Memory B cell (primary cell): ENCODE measurements at places on chromosomes 1 and 21.

- DNase-seq, result no peak
Measured at GRCh38 chr1:180123463-180123936, 31.2 kb upstream of the QSOX1 start.

DNA sequence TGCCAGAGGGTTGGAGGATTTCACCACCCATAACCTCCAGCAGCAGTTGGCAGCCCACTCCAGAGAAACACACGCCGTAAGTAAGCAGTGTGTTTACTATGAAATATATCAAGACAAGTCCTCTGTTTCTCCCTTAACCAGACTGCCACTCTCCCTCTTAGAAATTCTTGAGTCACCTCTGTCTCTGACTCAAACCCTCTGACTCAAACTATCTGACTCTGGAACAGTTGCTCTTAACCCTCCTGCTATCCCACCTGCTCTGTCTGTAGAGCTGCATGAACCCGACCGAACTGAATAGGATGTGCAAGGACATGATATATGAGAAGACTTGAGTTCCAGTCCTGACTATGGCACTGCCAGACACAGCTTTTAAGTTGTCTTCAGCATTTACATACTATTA is 14.1 kb downstream of the INPP5B start:
- DNase-seq, result no peak

- no peak for DNase-seq
Measured at GRCh38 chr1:149936992-149937705, 470 bp upstream of the MTMR11 start.

DNA sequence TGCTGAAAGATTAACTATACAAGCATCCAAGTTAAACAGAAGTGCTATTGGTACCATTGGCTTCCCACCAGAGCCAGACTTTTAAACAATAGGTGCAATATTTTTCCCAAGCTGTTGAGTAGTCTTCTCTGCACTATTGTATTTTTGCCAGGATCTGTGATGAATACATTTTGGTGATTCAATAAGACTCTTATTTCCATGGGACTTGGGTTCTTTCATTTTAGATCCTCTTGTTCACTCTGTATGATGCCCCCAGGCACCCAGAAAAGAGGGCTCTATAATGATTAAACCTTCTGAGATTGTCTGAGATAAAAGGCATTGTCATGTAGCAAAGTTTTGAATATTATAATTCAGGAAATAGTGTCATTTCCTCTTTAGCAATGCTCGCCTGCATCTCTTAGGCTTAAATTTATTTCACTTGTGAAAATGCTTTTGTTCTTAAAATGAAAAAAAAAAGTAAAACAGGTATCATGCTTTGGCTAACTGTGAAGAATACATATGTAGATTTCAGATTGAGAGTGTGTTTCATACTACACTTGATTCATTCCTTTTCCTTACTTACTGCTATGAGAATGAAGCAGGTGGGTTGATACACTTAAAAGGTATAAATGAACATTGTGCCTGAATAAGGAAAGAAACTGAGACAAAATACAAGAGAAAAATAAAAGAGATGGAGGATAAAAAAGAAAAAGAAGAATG is 275.0 kb downstream of the HMCN1 start:
- DNase-seq, result no peak

DNA sequence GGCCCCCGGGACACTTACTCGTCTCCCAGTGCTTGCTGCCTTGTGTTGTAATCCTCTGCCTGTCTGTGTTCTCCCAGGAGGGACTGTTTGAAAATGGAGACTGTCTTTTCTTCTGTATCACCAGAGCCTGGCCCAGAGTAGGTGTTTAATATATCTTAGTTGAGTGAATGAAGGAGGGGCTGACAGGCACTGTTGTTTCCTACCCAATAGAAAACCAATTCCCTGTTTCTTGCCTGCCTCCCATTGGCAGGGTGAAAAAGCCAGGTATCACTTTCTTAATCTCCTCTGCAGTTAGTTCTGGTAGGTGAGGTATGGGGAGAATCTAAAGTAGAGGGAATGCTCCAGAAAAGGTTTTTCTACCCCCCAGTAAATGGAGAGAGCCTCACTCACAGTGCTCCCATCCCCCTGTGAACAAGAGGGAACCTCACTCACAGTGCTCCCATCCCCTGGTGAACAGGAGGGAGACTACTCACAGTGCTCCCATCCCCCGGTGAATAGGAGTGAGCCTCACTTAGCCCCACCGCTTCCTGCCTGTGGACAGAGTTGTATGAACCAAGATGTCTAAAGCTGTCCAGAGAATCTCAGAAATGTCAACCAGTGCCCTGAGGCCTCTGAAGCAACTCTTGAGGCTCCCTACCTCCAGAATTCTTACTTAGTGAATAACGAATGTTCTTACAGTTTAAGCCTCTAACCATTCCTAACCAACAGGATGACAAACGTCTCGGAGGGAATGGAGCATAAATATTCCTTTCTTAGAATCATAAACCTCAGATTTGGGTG is at the start of gene GJA5:
Gene GJA5, minus strand, starts transcription at position 122 of the 780 bp plus-strand sequence. CDS start 1,364 bp downstream, outside the sequence.
- no peak for DNase-seq

- no peak for DNase-seq
Measured at GRCh38 chr1:174297351-174297750, 138.0 kb downstream of the RABGAP1L start.

DNA sequence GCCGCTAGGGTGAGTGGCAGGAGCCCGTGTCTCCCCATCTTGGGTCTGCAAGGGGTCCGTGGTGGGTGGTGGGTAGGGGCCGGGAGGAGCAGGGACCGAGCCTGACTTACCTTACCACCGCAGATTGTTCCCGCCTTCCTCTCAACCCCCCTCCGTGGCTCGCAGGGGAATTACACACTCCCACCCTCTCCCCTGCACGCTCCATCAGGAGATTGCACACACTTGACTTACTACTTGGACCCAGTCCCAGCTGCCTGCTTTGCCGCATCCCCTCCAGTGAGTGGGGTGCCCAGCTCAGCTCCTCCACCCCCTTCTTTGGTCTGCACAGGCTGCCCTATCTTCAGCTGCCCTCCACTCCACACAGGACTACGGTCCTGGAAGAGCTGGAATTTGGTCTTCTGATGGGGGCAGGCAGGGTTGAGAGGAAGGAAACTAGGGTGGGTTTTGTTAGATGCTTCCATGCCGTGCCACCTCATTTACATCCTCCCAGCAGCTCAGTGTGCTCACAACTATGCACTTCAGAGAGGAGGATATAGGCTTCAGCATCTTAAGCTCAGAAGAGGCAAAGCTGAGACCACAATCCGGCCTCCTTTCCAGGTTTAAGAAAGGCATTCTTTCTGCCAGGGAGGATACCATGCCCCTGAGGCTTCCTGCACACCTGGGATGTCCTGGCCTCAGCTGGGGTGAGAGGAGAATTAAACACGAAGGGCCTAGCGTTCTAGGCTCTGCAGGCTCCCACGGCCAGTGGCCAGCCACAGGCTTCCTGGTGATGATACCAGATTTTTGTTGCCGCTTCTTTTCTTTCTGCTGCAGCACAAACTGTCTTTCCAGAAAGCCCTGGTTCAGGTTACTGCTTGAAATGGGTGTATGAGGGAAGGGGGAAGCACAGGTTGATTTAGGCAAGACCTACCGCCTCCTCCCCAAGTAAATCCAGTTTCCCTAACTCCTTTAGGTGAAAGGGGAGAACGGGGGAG is 2.3 kb downstream of the KCNC4 start:
- DNase-seq, result no peak

DNA sequence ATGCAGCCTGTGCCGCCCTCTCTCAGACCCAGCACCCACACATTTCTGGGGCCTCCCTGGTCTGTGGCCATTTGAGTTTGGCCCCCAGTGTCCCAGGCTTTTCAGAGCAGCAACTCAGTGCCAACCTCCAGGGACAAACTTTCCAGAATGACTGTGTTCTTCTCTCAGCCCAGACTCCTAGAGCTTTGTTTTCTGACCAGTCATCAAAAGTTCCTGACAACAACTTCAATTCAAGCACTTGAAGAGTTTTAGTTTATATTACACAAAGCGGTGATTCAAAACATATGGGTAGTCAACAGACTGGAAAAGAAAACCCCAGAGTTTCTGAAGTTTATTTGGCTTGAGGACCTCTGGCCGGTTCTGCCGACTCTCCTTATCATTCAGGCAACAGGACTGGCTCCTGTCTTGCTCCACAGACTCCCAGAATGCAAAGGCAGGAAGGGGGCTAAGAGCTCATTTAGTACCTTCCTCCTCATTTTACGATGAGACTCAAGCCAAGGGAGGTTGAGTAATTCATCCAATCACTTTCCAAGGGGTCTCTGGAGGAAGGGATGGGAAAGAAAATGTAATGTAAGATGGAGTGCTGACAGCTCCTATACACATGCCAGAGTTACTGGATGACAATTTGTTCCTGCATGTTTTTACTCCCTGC is 27.0 kb upstream of the TIAM1 start:
- no peak for DNase-seq

DNA sequence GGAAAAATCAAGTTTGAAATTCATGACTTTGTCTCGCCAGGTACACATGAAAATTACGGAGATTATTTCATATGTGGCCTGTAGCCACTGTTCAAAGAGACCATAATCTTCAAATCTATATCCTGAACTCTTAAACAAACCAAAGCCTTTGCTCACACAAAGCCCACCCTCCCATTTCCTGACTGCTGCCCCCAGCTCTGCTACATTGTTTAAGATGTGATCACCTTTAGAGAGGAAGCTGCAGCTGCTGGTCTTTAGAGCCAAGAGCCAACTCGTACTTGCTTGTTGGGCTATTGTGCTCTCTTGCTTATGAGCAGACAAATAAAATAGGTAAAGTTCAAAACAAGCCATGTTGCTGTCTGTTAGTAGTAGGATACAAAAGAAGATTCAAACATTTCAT is 71.9 kb downstream of the DTL start:
- DNase-seq, result no peak

DNA sequence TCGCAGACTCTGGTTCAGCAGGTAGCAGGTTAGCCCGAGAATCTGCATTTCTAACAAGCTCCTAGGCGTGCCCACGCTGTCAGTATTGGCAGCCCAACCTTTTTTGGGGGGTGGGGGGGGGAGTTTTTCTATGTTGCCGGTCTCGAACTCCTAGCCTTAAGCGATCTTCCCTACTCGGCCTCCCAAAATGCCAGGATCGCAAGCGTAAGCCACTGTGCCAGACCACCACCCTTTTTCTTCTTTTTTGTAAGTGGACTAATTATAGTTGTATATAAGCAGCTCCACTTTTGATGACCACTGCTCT is 480 bp upstream of the MIS18A start:
- DNase-seq, result no peak

DNA sequence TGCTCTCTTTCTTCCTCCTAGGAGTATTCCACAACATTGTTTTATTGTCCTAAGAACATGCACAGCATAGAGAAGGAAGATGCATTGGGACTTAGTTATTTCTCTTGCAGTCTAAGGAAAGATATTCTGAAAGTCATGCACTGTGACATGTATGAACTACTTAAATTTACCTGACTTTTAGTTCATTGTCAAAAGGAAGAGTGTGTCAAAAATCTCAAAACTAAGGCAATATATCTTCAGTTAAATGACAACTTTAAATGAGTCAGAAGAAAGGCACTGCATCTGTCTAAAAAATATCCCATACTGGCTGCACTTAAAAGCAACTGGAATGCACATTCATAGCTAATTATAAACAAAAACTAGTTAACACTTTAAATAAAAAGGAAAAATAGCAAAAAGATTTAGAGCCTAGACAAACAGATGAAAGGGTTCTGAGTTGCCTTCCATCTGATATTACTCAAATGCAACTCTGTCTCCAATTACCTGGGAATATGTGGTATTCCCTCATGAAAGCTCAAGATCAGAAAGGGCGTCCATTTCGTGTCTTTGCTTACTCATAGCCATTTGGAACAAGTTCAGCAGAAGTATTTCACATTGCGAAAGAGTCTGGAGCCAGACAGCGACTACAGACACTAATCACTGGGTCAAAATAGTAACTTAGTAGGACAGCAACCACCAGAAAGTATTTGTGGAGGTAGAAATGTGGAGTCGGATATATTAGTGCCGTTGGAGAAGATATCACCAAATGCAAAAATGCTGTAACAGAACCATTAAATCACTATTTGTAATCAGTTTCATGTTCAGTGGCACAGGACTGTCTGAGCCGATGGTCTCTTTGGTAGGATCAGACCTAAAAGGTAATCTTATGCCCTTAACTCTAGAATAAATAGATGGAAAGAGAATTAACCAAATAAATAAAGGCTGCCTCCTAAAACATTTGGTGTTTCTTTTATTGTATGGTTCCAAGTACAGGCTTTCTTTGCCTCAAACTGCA is 225.7 kb downstream of the GREM2 start:
- no peak for DNase-seq

DNA sequence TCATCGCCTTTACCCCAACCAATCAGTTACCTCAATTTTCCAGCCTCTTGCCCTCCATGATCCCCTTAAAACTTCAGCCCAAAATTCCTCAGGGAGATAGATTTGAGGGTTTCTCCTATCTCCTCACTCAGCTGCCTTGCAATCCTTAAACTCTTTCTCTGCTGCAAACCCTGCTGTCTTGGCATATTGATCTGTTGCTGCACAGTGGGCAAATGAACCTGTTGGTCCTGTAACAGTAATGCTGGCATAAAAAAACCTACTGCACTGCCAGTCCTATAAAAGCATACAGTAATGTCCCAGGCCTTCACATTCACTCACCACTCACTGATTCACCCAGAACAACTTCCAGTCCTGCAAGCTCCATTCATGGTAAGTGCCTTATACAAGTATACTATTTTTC is 5.1 kb upstream of the TEDDM1 start:
- DNase-seq, result no peak

- DNase-seq, result no peak
Measured at GRCh38 chr1:226985839-226986463, 45.9 kb downstream of the COQ8A start.

GRCh38 chr1:226466296-226466695 is 58.4 kb upstream of the PARP1 start:
- DNase-seq, result no peak

- no peak for DNase-seq
Measured at GRCh38 chr1:5980314-5981008, 11.8 kb downstream of the NPHP4 start.

- no peak for DNase-seq
Measured at GRCh38 chr1:59814901-59815825, at the start of gene HOOK1. Gene HOOK1 (plus strand): TSS chr1:59814949. CDS start chr1:59815118, 169 bp downstream.

DNA sequence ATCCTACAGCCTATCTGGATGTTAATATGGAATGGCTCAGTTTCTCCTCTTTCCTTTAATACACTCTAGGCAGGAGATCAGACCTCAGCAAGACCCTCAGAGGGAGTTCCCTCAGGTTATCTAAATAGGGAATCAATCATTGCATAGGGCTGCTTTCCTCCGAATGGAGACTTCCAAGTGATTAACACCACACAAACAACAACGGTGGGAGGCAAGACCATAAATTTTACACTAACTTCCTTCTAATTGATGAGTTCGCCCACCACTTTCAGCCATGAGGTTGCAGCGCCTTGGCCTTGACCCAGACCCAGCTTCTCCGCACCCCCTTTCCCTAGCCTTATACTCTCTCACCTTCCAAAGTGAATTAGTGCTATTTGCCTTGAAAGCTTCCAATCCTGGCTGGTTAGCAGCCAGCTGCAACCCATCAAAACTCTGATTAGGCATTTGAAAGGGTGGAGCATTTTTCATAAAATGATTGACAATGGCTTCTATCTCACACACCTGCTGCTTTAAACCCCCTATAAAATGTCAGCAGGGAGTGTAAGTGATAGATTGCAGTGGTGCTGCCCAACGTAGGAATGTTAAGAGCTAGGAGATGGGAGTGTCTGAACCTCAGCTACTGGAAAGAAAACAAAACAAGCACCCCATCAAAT is 534.9 kb upstream of the USP24 start:
- no peak for DNase-seq
